Thyroid gland (tissue), 4 donors: ENCODE measurements at places on chromosomes 11 and 22. TPM values are rescaled to one million over a fixed set of nuclear protein-coding genes. Genes with fewer than 3 reads are reported as not detected.
A peak's percentile ranks its signal among the peaks of the same experiment; 100 is the strongest.

- H3K4me3 ChIP-seq = no peak overlapping the region
- H3K27ac ChIP-seq = no peak overlapping the region
- DNase-seq = no peak
- no peaks in the 10 kb centered on the region for H3K36me3 ChIP-seq
- no peaks in the 10 kb centered on the region for H3K4me1 ChIP-seq
- H3K27me3 ChIP-seq = no peaks in the 10 kb centered on the region
Observed at GRCh38 chr11:58285483-58286040, 17.5 kb upstream of the OR10W1 start.

DNA sequence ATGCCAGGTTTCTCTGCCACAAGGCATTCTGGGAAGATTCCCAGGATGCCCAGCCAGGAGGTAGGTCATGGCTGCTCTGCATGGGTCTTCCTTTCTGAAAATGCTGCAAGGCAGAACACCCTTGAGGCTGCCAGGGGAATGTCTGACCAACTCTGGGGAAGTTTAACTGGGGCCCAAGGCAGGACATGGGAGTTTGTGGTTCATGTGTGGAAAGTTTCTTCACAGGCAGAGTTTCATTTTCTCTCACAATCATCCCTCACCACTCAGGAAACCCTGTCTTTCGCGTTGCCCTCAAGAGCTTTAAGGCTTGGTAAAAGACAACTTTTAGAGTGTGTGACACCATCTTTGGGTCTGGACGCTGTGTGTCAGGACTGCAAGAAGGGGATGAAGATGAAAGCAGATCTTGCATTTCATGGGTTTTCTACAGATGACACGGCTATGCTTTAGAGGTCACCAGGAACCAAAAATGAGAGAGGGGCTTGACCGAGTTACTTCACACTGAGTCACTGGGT lies 133.5 kb downstream of the CD44 start:
- peaks cover 10% of the 10 kb centered on the region for H3K4me1 ChIP-seq
- H3K4me3 ChIP-seq = no peak overlapping the region
- no peaks in the 10 kb centered on the region for H3K27me3 ChIP-seq
- DNase-seq = no peak

DNA sequence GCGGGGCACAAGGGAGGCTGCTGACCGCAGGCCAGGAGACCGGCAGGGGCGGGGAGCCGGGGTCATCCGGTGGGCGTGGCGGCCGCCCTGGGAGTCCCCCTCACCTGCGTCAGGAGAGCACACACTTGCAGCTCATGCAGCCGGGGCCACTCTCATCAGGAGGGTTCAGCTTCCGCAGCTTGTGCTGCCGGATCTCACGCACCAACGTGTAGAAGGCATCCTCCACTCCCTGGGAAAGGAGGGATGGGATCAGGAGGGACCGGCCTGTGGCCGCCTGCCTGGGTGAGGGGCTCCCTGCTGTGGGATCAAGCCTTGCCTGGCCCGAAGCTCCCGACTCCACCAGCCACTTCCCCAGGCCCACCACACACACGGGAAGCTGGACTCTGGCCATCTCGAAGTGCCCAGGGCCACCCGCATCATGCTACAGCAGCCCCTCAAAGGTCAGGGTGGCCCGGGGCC lies 2.8 kb downstream of the HRAS start:
- H3K36me3 ChIP-seq = peaks cover 20% of the 10 kb centered on the region
- no peak overlapping the region for H3K4me3 ChIP-seq
- peaks cover 18% of the 10 kb centered on the region for H3K4me1 ChIP-seq

DNA sequence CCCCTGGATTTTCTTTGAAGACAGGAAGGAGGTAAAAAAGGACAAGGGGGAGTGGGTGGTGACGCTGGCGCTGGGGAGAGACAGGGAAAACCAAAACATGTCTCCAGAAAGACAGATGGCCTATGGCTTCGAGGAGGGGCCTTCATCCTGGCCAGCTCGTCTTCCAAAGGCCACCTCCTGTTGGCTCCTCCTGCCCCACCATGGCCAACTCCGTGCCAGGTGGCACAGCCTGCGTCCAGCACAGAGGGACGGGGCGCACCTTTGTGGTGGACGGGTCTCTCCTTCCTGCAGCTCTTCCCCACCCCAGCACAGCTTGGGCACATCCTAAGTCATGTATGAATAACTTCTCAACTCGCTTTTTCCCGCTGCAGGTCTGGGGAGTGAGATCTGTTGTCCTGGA lies 22.7 kb downstream of the IGSF9B start:
- H3K27ac ChIP-seq = no peak overlapping the region
- no peaks in the 10 kb centered on the region for H3K27me3 ChIP-seq
- no peak overlapping the region for H3K4me3 ChIP-seq
- H3K36me3 ChIP-seq = no peaks in the 10 kb centered on the region

GRCh38 chr11:77442394-77443053 lies 31.4 kb downstream of the PAK1 start:
- peak overlapping the region; percentile 55 for H3K27ac ChIP-seq
- H3K27me3 ChIP-seq = no peaks in the 10 kb centered on the region
- H3K36me3 ChIP-seq = no peaks in the 10 kb centered on the region

GRCh38 chr11:72824811-72825505 lies 10.7 kb downstream of the ATG16L2 start:
- no peak for DNase-seq
- H3K4me3 ChIP-seq = no peak overlapping the region
- H3K27ac ChIP-seq = no peak overlapping the region
- peaks cover 18% of the 10 kb centered on the region for H3K4me1 ChIP-seq
- no peaks in the 10 kb centered on the region for H3K27me3 ChIP-seq
- H3K36me3 ChIP-seq = no peaks in the 10 kb centered on the region

- DNase-seq = no peak
- H3K36me3 ChIP-seq = no peaks in the 10 kb centered on the region
- no peak overlapping the region for H3K27ac ChIP-seq
- H3K4me3 ChIP-seq = no peak overlapping the region
Observed at GRCh38 chr11:5929571-5930368, 12.3 kb upstream of the OR56A3 start.

DNA sequence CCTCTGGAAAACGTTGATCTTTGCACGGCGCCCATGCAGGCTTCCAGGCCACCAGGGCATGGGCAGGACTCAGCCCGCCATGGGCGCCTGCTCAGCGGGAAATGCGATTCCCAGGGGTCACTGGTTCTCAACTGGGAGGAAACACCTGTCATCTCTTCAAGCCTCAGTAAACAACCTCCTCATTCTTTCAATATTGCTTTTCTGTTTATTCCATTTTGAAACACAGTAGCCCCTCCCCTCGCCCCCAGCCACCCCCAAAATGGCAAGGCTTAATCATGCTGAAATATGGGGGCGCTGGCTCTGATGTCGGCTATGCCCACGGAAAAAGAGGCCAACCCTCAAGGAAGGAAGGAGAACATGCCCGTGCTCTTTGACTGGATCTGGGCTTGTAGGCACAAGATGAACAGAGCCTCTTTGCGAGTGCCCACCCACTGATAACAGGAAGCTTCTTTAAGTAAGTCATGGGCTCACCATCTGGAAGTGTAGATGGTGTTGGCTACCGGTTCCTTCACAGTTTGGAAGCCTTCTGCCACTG lies 594 bp upstream of the POU2AF1 start:
- no peaks in the 10 kb centered on the region for H3K27me3 ChIP-seq
- peak; percentile 56 for DNase-seq
- H3K4me3 ChIP-seq = no peak overlapping the region
- no peaks in the 10 kb centered on the region for H3K36me3 ChIP-seq

HBD gene
- total RNA-seq = not detected

MS4A6E gene
- total RNA-seq = not detected

FOLR2 gene
- 12.1 TPM for total RNA-seq

CADM1 gene
- 351 TPM for total RNA-seq

P4HA3 gene
- total RNA-seq = 4.3 TPM

RBMXL2 gene
- 0.27 TPM for total RNA-seq

HEPHL1 gene
- 0.24 TPM for total RNA-seq

TTC36 gene
- total RNA-seq = not detected

KCTD17 gene
- total RNA-seq = 18.9 TPM

NNMT gene
- total RNA-seq = 218 TPM

TSPAN18 gene
- total RNA-seq = 8.6 TPM

ANO5 gene
- total RNA-seq = 13.8 TPM

RAG2 gene
- 4.3 TPM for total RNA-seq

LRRC56 gene
- 2.2 TPM for total RNA-seq
